ENCODE measurements at places on chromosomes 3 and 15.

- no peak for DNase-seq
Observed at GRCh38 chr15:64373360-64373759, 7.9 kb downstream of the PCLAF start.

- no peak for DNase-seq
Observed at GRCh38 chr15:63857461-63857856, 23.7 kb upstream of the HERC1 start.

DNA sequence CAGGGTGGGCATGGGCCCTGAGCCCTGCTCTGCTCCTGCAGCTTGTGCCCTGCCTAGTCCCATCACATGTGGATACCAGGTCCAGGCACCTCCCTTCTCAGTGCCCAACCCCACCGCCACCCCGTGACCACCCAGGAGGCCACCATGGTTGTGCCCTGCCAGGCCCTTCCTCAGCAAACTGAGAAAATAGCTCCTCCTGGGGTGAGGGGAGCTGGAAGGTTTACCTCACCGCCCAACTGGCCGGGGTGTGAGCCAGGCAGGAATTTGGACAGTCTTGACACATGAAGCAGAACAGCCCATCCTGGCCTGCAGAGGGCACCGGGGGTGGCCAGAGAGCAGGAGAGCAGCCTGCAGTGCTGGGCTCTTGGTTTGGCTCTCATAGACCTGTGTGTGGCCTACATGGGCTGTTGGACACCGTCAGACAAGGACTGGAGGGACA is 11.4 kb upstream of the C3orf22 start:
- DNase-seq, result no peak

GRCh38 chr15:52340093-52340492 is 44.5 kb upstream of the MYO5C start:
- DNase-seq, result no peak

DNA sequence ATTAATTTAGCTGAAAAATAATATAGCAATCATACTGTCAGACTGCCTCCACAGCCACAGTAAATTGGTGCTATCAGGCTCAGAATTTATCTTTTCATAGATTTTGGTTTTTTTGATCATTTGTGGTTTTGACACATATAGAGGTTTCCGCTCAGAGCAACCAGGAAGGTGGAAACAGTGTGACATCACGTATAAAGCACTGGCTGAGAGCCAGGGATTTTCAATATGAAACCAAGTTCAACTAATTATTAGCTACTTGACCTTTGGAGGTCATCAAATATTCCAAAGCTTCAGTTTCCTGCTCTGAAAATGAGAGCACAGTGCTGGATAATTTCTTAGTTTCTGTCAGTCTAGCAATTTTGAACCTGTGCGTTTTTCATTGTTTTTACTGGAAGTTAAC is 433.8 kb upstream of the SUCLG2 start:
- no peak for DNase-seq

GRCh38 chr3:148379763-148380382 is 317.8 kb upstream of the AGTR1 start:
- peak; percentile 28 for DNase-seq

DNA sequence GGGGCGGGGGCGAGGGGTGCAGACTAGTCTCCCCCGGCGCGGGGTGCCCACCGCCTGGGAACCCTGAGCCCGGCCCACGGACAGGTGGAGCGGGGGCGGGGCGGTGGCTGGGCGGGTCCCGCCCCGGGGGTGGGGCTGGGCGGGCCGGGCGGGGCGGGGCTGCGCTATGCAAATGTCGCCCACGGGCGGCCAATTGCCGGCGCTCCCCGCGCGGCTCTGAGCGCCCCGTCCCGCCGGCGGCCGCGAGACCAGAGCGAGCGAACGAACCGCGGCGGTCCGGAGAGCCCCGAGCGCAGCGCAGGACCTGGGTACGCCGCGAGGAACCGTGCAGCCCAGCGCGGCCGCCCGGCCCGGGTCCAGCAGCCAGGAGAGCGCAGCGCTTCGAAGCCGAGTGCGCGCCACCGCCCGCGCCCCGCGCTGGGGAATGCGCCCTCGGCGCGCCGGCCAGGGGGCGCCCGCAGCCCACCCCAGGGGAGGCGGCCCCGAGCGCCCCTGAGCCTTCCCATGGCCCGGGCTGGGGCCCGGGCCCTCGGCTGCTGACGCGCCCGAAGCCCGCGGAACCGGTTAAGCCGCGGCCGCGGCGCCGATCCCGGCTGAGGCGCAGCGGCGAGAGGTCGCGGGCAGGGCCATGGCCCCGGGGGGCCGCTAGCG is at the start of gene SEMA3F:
TSS of gene SEMA3F (plus strand) at position 485 of the 651 bp plus-strand sequence. CDS start 4,299 bp downstream, outside the sequence.
- no peak for DNase-seq
